ENCODE measurements at places on chromosomes 3 and 15. TPM values are rescaled to one million over a fixed set of nuclear protein-coding genes. Genes with fewer than 3 reads are reported as not detected.

The ALDH1L1 gene
- total RNA-seq: 0.90 TPM

DNA sequence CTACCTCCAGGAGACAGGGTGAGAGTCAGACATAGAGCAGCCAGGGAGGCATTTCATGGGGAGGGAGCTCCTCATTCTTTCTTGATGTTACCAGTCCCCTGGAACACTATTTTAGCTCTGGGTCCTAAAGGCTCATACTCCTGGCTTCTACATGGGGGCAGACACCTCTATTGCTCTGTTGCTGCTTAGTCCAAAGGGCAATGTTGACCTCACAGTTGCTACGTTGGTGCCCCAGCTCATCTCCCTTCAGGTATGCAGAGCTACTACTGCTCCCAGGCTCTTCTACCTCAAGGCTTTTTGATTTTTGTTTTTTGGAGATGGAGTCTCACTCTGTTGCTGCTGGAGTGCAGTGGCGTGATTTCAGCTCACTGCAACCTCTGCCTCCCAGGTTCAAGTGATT, 245.6 kb upstream of the LRRFIP2 start:
- no peaks in the 10 kb centered on the region for H3K4me1 ChIP-seq
- H3K27ac ChIP-seq: no peak overlapping the region
- H3K36me3 ChIP-seq: peaks cover 26% of the 10 kb centered on the region

The ACAN gene
- 0.50 TPM for total RNA-seq

GRCh38 chr15:34786206-34786605, 9.1 kb downstream of the ACTC1 start:
- H3K36me3 ChIP-seq: peaks cover 5% of the 10 kb centered on the region
- DNase-seq: no peak
- no peak overlapping the region for H3K4me3 ChIP-seq
- no peaks in the 10 kb centered on the region for H3K4me1 ChIP-seq
- no peak overlapping the region for H3K27ac ChIP-seq
- H3K27me3 ChIP-seq: no peaks in the 10 kb centered on the region

The SAXO2 gene
- total RNA-seq: 2.6 TPM

The MAN2A2 gene
- 27.4 TPM for total RNA-seq

DNA sequence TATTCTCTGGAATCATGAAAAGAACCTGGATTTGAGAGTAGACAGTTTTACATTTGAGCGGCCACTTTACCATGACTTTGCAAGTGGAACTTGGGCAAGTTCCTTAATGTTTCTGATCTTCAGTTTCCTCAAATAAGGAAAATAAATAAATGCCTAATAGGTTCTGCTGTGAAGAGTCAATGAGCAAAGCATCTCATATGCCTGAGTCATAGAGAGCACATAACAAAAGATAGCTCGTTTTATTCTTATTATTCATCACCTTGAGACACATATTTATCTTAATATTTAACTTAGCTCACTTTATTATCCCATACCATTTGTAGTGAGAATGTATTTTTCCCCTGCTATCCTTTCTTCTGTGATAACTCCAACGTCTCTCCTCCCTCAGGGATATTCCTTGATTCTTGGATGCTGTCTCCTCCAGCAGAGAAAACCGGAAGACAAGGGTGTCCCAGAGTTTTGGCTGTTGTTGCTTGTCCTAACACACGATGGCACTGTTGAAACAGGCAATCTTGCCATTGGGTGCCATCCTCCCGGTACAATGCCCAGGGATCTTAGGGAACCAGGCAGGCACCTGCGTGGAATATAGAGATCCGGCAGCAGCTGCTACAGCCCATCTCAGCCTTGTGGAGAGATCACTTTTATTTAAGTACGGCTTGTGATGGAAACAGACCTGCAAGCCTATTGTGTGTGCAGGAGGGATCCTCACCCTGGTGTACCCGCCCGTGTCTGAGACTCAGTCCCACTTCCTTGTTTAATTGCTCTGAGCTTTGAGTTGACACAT, 33.3 kb upstream of the VPS33B start:
- no peaks in the 10 kb centered on the region for H3K36me3 ChIP-seq
- H3K4me1 ChIP-seq: no peaks in the 10 kb centered on the region
- no peak overlapping the region for H3K27ac ChIP-seq
- DNase-seq: peak; percentile 79

The CLN6 gene
- total RNA-seq: 71.9 TPM

DNA sequence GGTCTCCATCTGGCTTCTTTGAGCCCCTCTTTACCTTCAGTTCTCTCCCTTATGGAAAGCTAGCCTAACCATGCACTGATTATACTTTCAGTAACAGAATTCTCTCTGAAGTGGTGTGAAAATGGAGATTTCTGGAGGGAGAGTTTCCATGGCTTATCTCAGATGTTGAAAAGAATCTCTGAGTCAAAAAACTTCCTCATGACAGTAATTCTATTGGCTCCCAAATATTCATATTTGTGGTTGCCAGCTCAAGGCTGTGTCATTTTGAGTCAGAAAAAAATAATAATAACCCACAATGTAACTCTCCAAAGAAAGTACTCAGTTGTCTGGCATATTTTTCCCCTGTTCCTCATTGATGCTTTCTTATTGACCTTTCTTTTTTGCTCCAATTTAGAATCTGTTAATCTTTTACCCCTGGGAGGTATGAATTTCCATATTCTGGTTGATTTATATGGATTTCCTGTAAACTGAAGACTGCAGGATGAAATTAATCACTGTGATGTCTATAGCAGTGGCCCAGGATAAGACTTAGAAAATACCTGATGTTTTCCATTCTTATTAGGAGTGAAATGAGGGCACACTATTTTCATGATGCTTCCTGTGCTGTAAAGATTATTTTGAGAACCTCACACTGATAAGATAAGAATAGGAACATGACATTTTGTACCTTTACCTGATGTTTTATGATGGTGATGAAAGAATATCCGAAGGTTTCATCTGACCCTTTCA, 149.5 kb upstream of the EPHA3 start:
- H3K4me1 ChIP-seq: no peaks in the 10 kb centered on the region
- no peak overlapping the region for H3K4me3 ChIP-seq
- DNase-seq: no peak

DNA sequence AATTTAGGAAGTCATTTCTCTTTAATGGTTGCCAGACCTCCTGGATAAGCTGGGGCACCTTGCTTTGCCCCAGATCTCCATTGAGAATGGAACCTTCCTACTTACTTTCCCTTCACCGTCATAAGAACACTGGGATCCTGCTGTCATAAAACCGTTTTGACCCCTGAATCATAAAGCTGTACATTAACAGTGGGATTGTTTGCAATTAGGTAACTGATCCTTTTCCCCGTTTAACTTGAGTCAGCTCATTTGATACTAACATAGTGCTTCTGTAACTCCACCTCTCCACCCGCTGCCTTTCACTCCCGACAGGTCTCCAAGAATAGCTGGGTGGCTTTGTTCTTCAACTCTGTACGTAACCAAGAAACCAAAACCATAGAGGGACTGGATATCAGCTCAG, 308.2 kb upstream of the WNT5A start:
- H3K27me3 ChIP-seq: no peaks in the 10 kb centered on the region
- H3K4me3 ChIP-seq: no peak overlapping the region
- H3K36me3 ChIP-seq: no peaks in the 10 kb centered on the region
- no peaks in the 10 kb centered on the region for H3K4me1 ChIP-seq
- no peak for DNase-seq

GRCh38 chr3:127645371-127646015, 16.5 kb downstream of the PODXL2 start:
- H3K27me3 ChIP-seq: no peaks in the 10 kb centered on the region
- no peak for DNase-seq
- peaks cover 2% of the 10 kb centered on the region for H3K4me1 ChIP-seq
- no peak overlapping the region for H3K4me3 ChIP-seq

The CFAP44 gene
- total RNA-seq: 3.7 TPM

DNA sequence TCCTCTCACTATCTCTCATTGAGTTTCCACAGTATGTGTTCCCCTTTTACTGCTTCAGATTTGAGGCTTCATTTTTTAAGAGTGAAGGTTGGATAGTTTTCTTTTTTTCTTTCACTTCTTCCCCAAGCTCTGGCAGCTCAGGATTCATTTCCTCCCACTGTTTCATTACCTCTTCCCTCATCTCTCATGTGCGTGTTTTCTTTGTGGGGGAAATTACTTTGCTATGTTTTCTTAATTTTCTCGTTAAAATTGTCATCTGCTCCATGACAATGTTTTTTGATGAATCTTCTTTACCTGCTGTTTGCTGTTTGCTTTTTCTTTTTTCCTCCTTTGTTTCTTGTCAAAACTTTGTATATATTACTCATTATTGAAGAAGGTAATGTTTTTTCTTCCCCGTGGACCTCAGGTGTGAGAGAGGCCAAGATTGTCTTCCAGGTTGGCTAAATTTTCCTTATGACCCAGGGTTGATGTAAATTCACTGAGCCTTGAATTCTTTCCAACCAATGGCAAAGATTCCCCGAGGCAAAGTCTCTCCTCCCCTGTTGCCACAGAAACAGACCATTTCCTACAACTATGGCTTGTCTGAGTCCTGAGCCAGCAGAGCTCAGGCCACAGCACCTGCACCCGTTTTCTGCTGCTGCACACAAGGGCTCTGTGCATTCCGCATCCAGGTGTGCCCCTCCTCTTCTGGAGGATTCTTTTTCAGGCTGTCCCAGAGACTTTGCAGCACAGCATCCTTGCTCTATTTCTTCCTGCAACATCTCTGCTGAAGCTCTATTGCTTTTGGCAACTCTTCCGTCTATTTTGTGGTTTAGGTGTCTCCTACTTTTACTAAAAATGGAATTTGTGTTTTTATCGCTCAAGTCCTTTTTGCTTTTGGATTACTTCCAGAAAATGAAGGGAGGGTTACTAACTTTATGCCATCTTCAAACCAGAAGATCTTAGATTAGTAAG, 66.1 kb downstream of the NOX5 start:
- H3K4me1 ChIP-seq: peaks cover 20% of the 10 kb centered on the region
- no peaks in the 10 kb centered on the region for H3K36me3 ChIP-seq
- peak; percentile 70 for DNase-seq
- no peak overlapping the region for H3K27ac ChIP-seq

DNA sequence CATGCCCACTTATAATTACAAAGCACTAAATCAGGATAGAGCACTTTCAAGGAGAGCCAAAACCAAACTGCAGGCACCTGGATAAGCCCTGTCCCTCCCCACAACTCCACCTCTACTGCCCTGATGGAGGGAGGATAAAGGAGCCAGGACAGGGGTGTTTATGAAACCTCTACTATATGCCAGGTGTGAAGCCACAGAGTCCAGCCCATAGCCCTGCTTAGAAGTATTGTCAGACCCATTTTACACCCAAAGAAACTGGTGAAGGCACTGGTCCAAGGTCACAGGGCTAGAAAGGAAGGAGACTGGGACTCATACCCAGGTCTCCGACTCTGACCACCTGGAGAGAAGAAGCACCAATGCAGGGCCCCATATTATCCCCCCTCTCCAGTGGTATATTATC, 48.7 kb downstream of the SH3BP5 start:
- no peak for DNase-seq
- H3K27ac ChIP-seq: no peak overlapping the region

DNA sequence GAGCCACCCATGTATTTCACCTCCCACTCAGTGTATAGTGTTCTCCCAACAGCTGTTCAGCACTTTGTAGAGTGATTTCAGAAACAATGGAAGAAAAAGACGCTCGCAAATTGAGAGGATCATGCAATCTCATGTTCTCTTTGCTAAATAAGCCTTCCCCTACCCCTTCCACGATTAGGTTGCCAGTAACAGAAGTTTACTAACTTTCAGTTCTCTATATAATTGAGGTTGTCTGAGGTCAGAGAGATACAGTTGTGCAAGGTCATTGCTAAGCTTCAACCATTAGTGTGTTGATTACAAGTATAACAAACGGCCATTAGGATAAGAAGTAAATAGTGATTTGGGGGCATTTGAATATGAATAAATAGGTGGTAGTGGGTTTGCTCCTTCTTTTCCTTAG, 99.6 kb downstream of the TUSC7 start:
- H3K27ac ChIP-seq: no peak overlapping the region
- H3K36me3 ChIP-seq: peaks cover 25% of the 10 kb centered on the region
- DNase-seq: no peak
- no peak overlapping the region for H3K4me3 ChIP-seq
- H3K4me1 ChIP-seq: no peaks in the 10 kb centered on the region
- H3K27me3 ChIP-seq: no peaks in the 10 kb centered on the region

DNA sequence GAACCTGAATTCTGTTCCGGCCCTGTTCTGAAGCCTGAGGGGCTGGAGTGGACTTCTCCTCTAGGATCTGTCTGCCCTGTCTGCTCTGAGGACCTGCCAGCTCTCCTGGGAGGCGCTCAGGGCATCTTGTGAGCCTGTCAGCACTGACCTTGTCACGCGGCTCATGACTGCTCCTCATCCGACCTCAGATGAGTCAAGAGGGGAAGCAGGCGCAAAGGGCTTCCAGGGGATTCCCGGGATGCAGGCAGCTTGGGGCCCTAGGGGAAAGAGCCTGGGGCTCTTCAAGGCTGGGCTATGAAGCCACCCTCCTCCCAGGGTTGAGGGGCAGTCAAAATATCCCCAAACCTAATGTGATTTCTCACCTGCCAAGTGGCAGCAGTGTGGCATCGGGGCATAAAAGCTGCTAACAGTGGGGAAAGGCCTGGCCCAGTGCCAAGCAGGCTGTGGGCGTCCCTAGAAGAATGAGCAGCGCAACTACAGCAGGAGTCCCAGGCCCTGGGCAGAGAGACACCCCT, 27.6 kb upstream of the ANKDD1A start:
- H3K36me3 ChIP-seq: no peaks in the 10 kb centered on the region
- H3K4me3 ChIP-seq: no peak overlapping the region
- no peak overlapping the region for H3K27ac ChIP-seq
- H3K4me1 ChIP-seq: no peaks in the 10 kb centered on the region
- H3K27me3 ChIP-seq: no peaks in the 10 kb centered on the region
- peak; percentile 50 for DNase-seq

The SLTM gene
- total RNA-seq: 132 TPM

DNA sequence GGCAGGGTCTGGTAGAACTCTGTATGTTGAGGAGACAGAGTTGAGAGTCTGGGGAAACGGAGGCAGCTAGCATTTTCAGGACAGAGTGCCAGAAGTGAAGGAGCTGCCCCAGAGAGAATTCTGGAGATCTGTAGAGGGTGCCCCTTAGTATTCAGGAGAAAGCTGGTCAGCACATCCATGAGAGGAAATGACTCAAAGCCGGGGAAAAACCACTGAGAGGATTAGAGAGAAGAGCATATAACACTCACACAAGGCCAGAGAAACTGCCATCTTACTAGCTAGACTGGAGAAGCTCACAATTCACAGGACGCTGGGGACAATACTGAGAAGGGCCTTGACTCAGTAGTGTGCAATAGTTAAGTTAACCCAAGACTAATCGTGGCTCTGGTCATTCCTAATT, 75.7 kb upstream of the DPPA4 start:
- no peak for DNase-seq
- H3K36me3 ChIP-seq: peaks cover 2% of the 10 kb centered on the region
- no peaks in the 10 kb centered on the region for H3K27me3 ChIP-seq
- H3K4me1 ChIP-seq: no peaks in the 10 kb centered on the region
- H3K27ac ChIP-seq: no peak overlapping the region

Measured in H9 (cell line).